ENCODE measurements at places on chromosomes 2 and 18.

- DNase-seq: no peak
These were observed 112.8 kb downstream of the NBAS start for GRCh38 chr2:15448250-15448839.

GRCh38 chr2:194723446-194723845 is 933.6 kb upstream of the SLC39A10 start:
- DNase-seq: no peak

DNA sequence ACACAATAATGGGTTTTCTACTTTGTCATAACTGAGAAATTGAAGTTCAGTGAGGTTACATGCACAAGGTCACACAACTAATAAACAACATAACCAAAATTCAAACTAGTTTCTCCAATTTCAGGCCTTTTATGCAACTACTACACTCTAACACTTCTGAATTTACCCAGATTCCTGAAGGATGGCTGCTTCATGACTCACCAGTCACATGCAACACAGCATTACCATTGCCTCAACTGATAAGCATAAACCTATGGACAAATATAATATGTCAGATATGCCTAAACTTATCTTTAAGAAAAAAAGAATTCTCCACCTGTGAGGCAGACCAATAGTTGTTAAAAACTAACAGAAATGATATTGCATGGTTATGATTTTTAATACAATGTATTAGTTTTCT is 586.5 kb upstream of the SLC8A1 start:
- no peak for DNase-seq

- DNase-seq: no peak
These were observed 126.9 kb upstream of the ZNF516 start for GRCh38 chr18:76621782-76622495.

GRCh38 chr18:48851599-48851960 is 99.2 kb downstream of the SMAD7 start:
- no peak for DNase-seq

All from CD4-positive, alpha-beta T cell treated with Interleukin-21 for 1 hour (primary cell).